Stimulated activated CD8-positive, alpha-beta memory T cell treated with anti-CD3 and anti-CD28 coated beads, Interleukin-4, amount 100 ng/mL, for 48 hours (primary cell): ENCODE measurements at places on chromosomes 12 and 14.

DNA sequence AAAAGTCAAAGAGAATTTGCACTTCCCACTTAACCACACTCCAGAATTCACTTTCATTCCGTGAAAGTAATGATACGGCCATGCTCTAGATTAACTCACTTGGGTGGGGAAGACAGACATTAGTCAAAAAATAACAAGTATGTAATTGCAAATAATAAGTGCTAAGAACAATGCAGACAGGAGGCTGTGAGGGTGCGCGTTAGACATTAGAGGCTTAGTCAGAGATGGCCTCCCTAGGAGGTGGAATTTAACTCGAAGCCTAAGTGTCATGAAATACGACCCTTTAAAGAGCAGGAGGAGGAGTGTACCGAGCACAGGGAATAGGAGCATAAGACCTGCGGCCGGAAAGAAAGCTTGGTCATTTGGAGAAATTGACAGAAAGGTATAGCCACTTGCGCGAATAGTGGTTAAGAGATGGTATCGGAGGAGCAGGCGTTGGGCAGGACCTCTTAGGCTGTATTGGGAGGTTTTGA, 628 bp downstream of the SNRPF start:
- peak; percentile 34 for DNase-seq

GRCh38 chr12:88624911-88625310, 44.6 kb upstream of the KITLG start:
- DNase-seq, result no peak

DNA sequence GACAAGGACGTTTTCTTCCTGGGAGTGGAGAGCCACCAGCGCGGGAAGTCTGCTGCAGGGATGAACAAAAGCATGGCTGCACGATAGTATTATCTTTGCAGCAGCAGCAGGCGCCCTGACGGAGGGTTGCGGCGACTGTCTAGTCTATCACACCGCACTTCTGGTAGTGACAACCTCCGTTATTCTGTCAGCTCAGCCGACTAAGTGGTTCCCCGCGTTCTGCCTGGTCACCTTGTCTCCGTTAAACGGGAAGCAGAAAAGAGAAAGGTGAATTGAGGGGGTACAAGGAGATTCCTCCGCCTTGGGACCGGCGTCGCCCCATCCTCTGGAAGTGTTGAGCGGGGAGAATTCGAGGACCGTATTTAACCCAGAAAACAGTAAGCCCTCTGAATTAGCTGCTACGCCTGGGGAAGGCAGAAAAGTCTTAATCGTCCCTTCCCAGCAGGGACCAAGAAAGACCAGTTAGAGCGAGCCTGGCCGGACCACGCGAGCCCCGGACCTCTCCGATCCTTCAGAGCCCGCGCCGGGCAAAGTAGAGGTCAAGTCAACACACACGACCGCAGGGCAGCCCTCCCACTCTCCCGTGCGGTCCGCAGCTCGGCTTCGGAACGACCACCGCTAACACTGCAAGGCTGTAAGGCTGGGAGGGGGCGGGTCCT, 536 bp upstream of the DAAM1 start:
- DNase-seq, result peak; percentile 47

DNA sequence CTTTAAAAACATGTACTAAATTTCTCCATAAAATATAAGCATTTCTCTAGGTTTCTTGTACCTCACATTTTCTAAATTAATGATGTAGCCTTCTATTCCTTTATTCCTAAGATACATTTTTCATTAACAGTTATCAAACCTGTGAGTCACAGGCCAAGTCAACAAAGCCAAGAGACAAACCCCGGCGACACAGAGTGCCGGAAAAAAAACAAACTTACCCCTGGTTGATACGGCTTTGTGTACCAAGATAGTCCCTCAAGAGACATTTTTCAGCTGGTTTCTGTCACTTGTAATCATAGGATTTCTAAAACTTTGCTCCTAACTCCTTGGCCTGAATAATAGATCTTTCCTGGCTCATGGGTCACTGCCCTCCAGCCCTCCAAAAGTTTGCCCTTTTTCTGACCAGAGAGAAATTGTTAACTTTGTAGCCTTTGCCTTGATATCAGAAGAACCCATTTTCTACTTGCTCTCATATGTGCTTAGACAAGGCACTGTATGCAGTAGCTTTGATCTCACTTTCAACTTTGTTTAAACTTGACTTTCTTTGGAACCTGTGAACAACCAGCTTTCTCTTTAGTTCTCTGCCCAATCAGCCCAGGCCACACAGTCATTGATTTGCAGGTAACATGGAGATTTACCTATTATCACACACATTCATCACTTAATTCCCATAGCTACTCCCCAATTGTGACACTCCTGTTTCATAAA, 172.2 kb downstream of the PRKD1 start:
- no peak for DNase-seq

GRCh38 chr12:7012024-7012607, 6.2 kb downstream of the LPCAT3 start:
- DNase-seq, result no peak

GRCh38 chr12:34333337-34333736, 311.0 kb downstream of the ALG10 start:
- no peak for DNase-seq

- DNase-seq, result no peak
Measured at GRCh38 chr14:62655166-62655565, 390.1 kb downstream of the KCNH5 start.

DNA sequence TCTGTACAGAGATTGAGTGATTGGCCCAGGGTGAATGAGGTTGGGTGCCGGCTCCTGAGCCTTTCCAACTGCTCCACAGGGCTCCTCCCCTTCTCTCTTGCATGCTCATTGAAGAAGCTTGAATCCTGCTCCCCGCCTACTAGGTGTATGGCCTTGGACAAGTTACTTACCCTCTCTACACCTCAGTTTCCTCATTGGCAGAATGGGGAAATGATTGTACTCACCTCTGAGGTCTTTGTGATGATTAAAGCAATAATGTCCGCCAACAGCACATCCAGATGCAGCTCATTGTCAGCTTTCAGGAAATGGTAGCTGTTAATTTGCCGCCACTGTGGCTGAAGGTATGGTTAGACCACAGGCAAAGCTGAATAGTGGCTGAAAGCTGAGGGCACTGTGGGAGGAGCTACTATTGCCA, 174.1 kb downstream of the CRADD start:
- peak; percentile 48 for DNase-seq

GRCh38 chr12:113392988-113393579, 10.6 kb downstream of the SDS start:
- no peak for DNase-seq

DNA sequence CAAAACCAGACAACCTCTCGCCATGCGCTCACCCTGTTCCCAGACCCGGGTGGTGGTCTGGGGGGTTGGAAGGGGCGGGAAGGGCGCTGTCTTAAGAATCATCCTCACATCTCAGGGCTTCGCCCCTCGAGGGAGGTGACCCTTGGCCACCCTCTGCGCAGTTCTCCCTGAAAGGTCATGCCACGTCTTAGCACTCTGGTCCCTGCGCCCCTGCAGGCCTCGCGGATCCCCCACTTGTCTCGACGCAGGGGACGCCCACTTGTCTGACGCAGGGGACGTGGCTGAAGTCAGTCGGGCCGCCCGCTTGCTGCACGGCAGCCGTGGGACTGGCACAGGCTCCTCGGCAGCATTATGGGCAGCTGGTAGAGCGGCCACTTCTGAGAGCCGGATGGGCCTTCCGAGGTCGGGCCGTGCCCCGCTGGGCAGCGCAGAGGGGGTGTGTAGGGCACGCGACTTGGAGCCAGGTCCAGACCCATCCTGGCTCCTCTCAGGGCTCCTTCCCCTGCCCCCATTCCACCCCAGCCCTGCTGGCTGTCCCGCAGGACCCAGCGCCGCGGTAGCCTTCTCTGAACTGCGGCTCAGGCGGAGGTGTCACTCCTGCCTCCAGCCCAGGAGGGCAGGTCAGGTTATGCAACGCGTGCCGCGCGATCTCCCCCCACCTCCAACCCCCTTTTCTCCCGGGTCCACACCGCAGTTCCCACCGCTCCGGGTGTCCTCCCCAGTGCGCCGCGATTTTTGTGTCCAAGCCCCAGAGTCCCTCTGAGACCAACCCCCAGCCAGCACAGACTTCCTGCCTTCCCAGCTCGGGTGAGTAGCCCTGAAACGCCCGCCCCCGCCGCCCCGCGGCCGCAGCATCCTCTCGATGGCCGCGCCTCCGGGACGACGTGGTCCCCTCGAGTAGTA, 40.9 kb upstream of the CAPRIN2 start:
- DNase-seq, result peak; percentile 87

DNA sequence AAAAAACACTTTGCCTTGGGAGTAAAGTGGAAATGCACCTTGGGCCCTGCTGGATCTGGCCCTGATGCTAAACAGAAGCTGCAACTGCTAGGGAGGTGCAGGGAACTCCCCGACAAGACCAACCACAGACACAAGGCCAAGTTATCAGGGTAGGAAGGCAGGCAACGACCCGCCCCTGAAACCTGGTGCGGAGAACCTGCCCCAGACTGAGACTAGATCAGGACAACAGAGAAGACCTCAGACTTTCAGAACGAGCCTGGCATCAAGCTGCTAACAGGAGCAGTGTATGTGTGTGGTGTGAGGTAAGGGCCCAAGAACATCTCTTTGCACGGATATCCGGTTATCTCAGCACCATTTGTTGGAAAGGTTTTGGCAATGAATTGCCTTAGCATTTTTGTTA, 233.7 kb upstream of the RTL1 start:
- DNase-seq, result no peak

DNA sequence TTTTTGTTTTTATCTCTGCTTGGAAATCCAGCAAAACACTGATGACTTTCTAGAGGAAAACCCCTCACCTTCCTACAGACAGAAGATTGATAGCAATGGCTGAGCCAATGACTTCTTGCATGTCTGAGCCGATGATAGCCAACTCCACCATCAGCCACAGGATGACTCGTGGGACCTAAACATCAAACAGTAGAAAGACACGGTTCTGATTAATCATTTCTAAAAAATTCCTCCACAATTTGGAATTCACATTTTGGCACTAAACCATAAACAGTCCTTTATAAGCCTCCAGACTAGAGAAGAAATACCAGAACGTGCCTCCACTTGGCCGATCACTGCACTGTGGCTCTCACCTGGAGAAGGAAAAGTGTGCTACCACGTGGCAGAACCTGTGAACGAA, 25.9 kb downstream of the SLC11A2 start:
- no peak for DNase-seq

DNA sequence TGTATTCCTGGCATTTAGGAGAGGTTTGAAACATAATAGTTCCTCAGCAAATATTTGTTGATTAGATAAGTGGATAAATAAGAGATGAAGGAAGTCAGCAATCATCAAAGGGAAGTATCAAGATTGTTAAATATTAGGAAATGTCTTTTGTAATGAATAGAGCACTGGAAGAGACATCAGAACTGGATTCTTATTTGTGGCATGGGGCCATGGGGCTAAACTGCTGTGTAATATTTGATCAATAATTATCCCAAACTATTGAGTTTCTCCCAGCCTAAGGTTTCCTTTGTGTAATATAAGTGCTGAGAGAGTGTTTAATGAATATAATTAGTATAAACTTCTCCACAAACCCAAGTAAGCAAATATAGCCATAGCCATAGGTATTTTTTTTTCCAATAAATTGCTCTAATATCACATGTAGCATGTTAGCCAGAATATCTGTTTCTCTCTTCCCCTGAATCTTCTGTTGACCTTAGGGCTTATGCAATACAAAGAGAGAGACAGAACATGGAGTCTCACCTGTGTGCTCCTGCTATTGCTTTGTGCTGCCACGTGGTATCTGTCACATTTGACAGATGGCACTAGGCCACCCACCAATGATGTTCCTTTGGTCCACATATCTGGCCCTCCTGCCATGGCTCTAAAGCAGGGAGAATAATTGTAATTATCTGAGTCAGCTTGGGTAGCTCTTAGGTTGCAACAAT, 658.7 kb downstream of the SOX5 start:
- no peak for DNase-seq

- DNase-seq, result no peak
Measured at GRCh38 chr14:60965402-60965801, 15.5 kb downstream of the TRMT5 start.

DNA sequence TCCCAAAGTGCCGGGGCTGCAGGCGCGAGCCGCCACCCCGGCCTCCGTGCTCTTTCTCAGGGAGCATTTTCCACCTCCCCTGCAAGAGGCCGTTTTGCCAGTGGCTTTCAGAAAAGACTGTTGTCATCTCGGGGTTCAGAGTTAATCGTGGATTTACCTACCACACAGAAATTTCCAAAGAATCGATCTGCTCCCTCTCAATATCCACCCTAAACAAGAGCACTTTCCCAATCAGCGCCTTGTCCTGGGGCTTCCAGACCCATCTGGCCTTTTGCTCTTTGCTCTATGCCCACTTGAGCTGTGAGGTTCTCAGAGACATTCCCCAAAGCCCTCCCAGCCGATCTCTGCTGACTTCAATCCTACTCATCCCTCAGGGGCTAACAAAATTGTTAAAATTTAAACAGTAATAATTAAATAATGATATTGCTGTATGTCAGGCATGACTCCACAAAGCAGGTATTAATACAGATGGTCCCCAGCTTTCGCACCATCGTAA, 86.6 kb downstream of the NINJ2 start:
- no peak for DNase-seq

- no peak for DNase-seq
Measured at GRCh38 chr14:25843481-25844470, 754.1 kb downstream of the NOVA1 start.

DNA sequence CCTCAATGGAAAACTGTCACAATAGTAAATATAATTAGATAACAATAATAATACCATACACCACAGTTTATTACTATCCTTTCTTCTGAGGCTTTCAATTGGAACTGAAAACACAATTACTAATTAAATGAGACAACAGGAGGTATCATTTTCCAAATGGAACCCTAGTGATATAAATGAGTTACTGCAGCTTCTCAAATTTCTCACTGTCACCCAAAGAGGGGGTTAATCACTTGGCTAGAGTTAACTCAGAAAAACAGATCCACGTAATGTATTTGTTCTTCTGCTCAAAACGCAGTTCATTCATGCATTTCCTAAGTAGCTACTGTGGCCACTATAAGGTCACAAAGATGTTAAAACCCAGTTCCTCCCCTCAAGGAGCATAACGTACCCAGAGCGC, 120.9 kb upstream of the FOXN3 start:
- DNase-seq, result no peak

DNA sequence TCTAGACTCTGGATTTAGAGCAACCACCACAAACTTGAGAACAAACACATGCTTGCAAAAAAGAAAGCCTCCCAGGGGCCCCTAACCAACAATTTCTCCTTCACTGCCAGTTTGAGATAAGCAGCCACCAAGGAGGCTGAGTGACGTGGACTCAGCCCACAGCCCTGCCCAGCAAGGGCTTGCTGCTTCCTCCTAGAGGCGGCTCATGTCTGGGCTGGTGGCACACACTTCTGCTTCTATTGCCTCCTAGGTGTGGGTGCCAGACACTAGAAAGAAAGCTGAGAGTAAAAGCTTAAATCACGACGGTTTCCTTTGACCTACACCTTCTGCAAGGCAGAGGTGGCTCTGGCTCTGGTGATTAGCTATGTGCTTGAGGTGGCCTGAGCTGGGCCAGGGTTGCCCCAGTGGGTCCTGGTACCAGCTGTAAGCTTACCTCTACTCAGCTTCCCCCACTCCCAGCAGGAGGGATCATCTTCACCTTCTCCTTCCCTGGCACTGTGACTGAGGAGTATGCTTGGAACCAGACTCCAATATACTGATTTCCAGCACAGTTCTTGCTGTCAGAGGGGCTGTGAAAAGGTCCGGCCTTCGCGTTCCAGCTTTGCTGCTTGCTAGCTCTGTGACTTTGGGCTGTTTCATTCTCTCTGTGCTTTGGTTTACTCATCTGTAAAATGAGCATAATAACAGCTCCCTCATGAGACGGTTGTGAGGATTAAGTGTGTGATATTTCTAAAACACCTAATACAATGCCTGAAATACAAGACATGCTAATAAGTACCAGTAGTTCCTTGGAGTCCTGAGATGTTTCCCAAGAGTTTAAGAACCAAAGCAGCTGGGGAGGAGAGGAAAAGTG, 89.7 kb upstream of the PARP11 start:
- DNase-seq, result peak; percentile 69

GRCh38 chr12:91072931-91073330, 15.1 kb upstream of the KERA start:
- no peak for DNase-seq
